Motor neuron (in vitro differentiated cells): ENCODE measurements at places on chromosomes 6 and 20. TPM values are rescaled to one million over a fixed set of nuclear protein-coding genes. Genes with fewer than 3 reads are reported as not detected.

FANCE gene
- 10.5 and 10.9 TPM in 2 replicates for total RNA-seq

OXT gene
- not detected in 2 replicates for total RNA-seq

DNA sequence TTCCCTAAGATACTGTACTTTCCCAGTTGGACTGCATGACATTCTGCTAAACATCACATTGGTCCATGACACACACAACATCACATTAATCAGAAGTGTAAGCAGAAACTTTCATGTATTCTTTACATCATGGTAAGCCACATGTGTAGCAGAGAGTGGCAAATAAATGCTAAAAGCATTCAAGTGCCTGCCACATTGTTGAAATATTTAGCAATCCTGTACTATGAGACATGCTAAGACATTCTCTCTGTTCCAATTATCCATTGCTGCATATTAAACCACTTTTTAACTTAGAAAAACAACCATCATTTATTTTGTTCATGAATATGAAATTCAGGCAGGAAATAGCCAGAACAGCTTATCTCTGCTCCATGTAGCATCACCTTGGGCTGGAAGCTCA lies 207.7 kb upstream of the GJE1 start:
- ATAC-seq: no peak

GRCh38 chr6:41042226-41043055 lies at the start of gene TSPO2:
TSPO2 (plus strand) TSS chr6:41042467; CDS start chr6:41042986, 519 bp downstream.
- no peak for ATAC-seq

DNA sequence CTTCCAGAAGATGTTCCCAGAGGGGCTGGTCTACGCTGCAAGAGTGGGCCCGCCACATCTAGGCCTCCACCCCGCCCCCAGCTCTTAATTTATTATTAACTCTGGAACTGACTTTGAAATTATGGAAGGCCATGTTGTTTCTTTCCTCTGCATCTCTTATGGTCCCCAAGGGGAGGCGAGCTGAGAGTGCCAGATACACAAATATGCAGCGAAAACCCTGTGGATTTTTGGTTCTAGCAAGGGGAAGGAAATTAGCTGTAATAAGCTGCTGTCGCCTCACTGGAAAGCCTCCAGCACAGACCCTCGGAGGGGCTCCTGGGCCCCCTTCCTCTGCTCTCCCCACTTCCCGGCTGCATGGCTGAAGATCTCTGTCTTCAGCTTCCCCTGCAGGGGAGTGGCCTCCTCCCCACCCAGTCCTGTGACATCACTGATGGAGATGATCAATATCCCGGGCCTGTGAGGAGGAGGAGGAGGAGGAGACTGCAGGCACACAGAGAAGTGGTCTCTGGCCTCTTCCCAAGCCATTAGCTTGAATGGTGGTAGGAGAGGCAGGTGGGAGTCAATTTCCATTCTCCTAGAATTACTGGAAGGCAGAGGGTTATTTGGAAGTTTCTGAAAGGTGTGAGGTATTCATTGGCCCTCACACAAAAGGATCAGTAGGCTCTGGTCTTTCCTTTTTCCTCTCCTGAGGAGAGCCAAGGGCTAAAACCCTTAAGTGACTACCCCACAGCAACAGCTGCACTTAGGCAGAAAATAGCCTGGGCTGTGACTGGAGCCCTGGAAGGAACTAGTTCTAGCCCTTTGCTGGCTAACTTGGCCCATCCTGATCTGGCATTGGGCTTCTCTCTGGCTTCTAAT lies 39.7 kb upstream of the CCDC167 start:
- peak; percentile 23 for ATAC-seq

LINC00237 gene
- total RNA-seq: 0.16 and 2.1 TPM in 2 replicates

DNA sequence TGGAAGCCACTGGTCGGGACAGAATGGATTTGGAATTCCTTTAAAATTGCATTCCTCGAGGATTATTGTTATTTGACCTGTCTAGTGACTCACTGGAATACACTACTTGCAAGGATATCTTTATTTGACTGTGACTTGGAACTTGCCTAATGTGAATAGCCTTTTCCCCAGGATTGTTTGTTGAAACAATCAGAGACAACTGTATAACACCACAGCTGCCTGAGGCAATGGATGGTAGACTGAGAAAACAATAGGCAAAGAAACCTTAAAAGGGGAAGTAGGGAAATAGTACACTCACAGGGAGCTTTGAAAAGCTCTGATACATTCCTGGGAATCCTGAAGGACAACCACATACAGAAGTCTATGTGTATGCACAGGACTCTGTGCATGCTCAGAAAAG lies 465.3 kb downstream of the BMP2 start:
- ATAC-seq: no peak

- ATAC-seq: no peak
Measured at GRCh38 chr6:136471372-136471771, 78.8 kb downstream of the MAP7 start.

GRCh38 chr6:170542031-170542719 lies 10.9 kb downstream of the PSMB1 start:
- ATAC-seq: no peak

DNA sequence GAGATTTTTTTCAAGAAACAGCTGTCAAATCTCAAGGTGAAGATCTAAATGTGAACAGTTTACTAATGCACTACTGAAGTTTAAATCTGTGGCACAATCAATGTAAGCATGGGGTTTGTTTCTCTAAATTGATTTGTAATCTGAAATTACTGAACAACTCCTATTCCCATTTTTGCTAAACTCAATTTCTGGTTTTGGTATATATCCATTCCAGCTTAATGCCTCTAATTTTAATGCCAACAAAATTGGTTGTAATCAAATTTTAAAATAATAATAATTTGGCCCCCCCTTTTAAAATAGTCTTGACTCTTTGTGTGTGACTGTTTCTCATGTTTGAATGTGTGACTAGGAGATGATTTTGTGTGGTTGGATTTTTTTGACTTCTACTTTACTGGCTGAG lies 4.0 kb downstream of the PNRC1 start:
- ATAC-seq: no peak

- no peak for ATAC-seq
Measured at GRCh38 chr6:62042429-62042828, 243.6 kb downstream of the KHDRBS2 start.

OR12D3 gene
- total RNA-seq: not detected in 2 replicates

- no peak for ATAC-seq
Measured at GRCh38 chr20:59159493-59160376, 3.9 kb upstream of the ZNF831 start.

DNA sequence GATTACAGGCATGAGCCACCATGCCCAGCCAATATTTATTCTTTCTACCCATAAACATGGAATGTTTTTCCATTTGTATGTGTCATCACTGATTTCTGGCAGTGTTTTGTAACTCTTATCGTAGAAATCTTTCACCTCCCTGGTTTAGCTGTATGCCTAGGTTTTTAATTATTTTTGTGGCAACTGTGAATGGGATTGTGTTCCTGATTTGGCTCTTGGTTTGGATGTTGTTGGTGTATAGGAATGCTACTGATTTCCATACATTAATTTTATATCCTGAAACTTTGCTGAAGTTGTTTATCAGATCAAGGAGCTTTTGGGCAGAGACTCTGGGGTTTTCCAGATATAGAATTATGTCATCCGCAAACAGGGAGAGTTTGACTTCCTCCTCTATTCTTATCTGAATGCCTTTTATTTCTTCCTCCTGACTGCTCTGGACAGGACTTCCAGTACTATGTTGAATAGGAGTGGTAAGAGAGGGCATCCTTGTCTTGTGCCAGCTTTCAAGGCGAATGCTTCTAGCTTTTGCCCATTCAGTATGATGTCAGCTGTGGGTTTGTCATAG lies 198.6 kb downstream of the ZDHHC14 start:
- ATAC-seq: no peak

DNA sequence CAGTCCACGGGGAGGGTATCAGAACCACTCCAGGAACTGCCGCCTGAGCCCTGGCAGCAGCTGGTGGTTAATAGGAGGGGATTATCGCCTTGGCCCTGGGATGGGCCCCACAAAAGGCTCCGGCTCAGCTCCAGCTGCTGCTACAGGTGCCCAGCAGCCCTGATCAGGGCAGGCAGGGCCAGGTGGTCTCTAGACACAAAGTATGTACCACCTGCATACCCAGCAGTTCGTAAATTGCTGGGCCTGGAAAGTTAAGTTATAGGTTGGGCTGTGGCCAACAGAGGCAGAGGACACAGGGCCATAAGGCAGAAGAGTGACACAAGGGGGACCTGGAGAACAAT lies 35.1 kb downstream of the RRBP1 start:
- no peak for ATAC-seq

DNA sequence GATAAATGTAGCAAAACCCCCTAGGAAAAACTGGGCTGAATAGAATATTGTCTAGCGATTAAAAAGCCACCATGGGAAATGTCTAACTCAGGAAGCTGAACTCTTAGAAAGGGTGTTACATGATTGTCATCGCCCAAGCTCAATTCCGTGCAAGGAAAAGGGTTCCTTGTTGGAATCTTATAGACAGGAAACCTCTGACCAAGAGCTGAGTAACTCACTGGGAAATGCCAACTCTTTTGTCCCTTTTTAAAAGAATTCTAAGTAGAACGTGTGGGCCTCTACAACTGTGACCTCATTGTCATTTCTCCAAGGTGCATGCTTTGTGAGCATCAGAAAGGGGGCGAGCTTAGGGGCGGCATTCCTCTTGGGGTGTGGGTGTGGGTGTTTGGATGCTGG lies 88.1 kb downstream of the SYNJ2 start:
- no peak for ATAC-seq

- peak; percentile 81 for ATAC-seq
Measured at GRCh38 chr20:10332656-10333415, 101.2 kb downstream of the MKKS start.

DNA sequence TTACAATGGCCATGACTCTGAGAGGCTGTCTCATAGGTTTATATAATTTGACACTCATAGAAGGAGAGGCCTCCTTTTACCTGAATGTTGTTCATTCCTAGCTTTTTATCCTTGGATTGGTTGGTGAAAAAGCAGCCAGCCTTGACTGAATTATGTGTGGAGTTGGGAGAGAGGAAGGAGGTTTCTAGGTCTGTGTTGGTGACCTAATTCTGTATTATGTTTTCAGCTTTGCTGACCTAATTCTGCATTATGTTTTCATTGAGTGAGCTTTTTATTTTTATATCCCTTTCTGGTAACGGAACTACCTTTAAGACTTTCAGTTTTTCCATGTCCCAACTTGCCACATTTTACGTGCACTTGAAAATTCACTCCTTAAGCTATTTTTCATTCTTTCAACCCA lies 59.1 kb upstream of the RNF144B start:
- no peak for ATAC-seq

COL11A2 gene
- 1.7 and 3.5 TPM in 2 replicates for total RNA-seq

BNIP5 gene
- total RNA-seq: 0.09 TPM in 1 of 2 replicates, not detected in the other

RAET1G gene
- 3.3 and 5.2 TPM in 2 replicates for total RNA-seq

- no peak for ATAC-seq
Measured at GRCh38 chr6:54935739-54936138, 89.2 kb downstream of the FAM83B start.

DSP gene
- 0.78 TPM in 2 replicates for total RNA-seq

TJAP1 gene
- 23.7 and 24.2 TPM in 2 replicates for total RNA-seq

DNA sequence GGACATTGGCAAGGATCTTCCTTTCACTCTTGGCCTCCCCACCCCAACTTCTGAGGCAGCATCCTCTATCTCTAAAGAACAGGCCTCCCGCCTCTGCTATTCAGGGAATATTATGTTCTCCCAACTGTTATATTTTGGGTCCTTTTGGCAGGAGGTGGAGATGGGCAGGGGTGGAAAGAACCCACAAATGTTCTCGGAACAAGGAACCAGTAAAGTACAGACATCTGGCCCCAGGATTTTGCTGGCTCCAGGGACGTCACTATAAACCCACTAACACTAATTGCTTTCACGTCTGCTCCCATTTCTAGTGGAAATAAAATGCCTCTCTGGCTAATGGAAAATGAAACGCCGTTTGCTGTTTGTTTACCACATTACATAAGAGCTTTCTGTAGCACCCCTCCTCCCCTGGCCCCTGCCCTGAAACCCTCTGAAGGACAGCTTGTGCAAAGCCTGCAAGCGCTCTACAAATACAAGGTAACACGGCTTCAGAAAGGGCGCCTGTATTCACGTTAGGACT lies 77.7 kb upstream of the TBC1D7 start:
- ATAC-seq: no peak

GRCh38 chr20:44051661-44052000 lies 135.4 kb downstream of the JPH2 start:
- no peak for ATAC-seq

DNA sequence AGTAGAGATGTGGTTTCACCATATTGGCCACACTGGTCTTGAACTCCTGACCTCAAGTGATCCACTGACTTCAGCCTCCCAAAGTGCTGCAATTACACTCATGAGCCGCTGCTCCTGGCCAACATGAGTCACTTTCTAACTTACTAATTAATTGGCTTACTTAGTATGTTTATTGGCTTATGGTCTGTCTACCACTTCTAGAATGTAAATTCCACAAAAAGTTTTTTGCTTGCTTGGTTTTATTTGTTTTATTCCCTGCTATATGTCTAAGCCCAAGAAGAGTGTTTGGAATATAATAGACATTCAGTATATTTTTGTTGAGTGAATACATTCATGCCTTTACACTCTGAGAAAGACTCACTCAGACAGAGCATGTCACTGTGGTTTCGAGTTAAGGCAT lies 86.0 kb downstream of the SAMD3 start:
- ATAC-seq: no peak

OOEP gene
- not detected in 2 replicates for total RNA-seq

GRCh38 chr6:46733341-46733801 lies 1.8 kb downstream of the PLA2G7 start:
- no peak for ATAC-seq

SAPCD1 gene
- total RNA-seq: 2.5 and 4.1 TPM in 2 replicates

HUS1B gene
- 3.0 and 3.9 TPM in 2 replicates for total RNA-seq

DNA sequence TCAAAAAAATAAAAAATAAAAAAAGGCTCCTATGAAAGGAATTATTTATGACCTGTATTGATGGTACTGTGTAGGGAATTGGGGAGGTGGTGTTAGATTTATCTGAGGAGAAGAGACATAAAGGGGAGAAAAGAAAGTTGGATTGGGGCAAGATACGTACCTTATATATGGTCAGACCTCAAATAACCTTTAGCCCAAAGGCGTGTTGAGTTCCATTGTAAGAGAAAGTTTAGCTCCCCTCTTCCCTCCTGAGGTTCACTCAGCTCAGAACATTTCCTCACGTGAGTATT lies 296.9 kb downstream of the ADGB start:
- ATAC-seq: no peak

GRCh38 chr6:159533568-159533967 lies 159.5 kb downstream of the SOD2 start:
- peak; percentile 40 for ATAC-seq

AKIRIN2 gene
- 33.5 and 33.6 TPM in 2 replicates for total RNA-seq

DNA sequence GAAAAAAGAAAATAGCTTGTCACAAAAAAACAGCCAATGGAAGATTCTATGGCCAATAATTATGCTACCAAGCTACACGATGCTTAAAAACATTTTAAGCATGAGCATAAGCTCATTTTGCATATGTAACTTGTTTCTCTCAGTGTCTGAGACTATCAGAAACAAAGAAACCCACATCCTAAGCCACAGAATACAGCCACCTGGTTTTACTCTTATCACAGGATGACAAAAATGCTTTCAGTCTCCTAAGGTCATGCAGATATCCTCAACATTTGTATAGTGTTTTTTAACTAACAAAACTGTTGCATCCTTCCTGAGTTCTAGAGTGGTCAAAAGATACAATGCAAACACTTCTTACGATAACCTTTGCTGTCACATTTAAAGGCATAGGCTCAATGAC lies 172.1 kb upstream of the RUNX2 start:
- no peak for ATAC-seq
